ENCODE measurements at places on chromosomes 16 and 17. TPM values are rescaled to one million over a fixed set of nuclear protein-coding genes. Genes with fewer than 3 reads are reported as not detected.

DNA sequence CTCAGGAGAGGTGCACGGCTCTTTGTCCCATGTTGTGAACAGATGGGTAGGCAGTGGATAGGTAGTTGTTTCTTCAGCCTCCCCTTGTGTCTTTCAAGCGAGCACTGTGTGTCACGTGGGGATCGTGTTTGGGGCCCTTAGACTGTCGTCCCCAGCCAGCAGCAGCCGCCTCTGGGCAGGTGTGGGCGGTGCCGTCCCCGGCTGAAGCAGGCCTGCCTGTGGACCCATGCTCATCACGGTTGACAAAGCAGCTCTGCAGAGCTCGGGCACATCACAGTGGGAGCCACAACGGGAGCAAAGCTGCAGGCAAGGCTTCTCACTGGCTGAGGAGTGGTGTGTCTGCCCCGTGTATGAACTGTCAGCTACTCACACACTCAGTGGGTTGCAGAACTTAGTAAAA, 4.7 kb upstream of the RPL13 start:
- no peak for DNase-seq

DNA sequence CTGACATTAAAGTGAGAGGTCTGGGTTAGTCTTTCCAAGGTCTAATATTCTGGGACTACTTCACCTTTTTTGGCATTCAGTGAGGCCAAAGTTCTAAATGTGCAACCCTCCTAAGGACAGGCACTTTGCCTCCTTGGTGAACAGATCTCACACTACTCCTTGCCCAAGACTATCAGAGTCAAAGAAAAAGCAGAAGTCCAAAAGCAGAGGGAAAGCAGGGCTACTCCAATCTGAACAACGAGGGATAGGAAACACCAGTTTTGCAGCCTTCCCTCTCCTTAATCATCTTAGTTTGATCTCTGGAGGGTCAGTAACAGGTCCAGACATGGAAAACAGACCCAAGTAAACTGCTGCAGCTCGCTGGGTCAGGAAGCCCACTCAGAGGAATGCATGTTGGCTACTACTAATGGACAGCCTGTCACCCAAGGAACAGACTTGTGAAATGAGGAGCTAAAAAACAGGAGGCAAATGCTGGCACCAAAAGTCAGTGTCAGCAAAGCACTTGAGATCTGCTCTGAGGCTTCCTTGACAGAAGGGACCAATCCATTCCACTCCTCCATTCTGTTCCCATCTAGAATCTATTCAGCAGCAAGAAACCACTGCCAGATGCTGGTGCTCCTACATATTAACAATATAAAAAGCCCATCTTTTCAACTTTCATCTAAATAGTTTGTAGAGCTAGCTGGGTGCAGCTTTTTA, 29.9 kb downstream of the DCUN1D3 start:
- no peak for DNase-seq

GRCh38 chr16:26762594-26762993, 304.1 kb upstream of the C16orf82 start:
- no peak for DNase-seq

Gene HSD11B2
- not detected for total RNA-seq

Gene FOXC2
- total RNA-seq = 7.0 TPM

Gene DNAI2
- total RNA-seq = not detected

Gene MMD
- 5.5 TPM for total RNA-seq

All from G401 (cell line).